Activated B cell treated with CpG ODN at 0.5 μM for 24 hours (primary cell): ENCODE measurements at places on chromosomes 12 and 14.

DNA sequence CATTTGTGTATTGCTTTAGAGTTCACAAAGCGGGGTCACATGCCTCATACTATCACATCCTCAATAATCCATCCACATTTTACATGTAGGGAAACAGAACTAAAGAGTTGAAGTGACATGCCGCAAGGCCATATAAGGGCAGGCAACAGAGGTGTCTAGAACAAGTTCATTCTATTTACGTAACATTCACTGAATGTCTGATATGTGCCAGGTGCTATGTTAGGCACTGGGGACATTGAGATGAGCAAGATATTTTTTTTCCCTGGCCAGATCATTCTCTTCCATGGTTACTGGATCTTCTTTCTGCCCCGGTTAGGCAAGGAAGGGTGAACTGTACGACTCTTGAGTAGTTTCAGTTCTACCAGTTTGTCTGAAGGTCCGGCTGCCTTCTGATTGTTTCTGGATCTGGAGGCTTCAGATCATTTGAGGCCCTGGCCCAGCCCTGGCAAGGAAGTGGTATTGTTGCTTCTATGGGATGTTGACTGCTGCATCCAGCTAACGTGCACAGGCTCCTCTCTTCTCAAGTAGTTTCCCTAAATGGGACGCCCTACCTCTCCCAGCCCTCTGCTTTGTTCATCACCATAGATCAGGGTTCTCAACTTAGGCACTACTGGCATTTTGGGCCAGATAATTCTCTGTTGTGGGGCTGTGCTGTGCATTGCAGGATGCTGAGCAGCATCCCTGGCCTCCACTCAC is 12.1 kb downstream of the GPATCH2L start:
- no peak for DNase-seq

- no peak for DNase-seq
Measured at GRCh38 chr14:31949709-31950108, 127.4 kb upstream of the ARHGAP5 start.

GRCh38 chr12:42886160-42886559 is 296.6 kb upstream of the PRICKLE1 start:
- no peak for DNase-seq

- no peak for DNase-seq
Measured at GRCh38 chr14:98997526-98998205, 274.3 kb downstream of the BCL11B start.

- no peak for DNase-seq
Measured at GRCh38 chr14:23364164-23365035, 572 bp downstream of the EFS start.

DNA sequence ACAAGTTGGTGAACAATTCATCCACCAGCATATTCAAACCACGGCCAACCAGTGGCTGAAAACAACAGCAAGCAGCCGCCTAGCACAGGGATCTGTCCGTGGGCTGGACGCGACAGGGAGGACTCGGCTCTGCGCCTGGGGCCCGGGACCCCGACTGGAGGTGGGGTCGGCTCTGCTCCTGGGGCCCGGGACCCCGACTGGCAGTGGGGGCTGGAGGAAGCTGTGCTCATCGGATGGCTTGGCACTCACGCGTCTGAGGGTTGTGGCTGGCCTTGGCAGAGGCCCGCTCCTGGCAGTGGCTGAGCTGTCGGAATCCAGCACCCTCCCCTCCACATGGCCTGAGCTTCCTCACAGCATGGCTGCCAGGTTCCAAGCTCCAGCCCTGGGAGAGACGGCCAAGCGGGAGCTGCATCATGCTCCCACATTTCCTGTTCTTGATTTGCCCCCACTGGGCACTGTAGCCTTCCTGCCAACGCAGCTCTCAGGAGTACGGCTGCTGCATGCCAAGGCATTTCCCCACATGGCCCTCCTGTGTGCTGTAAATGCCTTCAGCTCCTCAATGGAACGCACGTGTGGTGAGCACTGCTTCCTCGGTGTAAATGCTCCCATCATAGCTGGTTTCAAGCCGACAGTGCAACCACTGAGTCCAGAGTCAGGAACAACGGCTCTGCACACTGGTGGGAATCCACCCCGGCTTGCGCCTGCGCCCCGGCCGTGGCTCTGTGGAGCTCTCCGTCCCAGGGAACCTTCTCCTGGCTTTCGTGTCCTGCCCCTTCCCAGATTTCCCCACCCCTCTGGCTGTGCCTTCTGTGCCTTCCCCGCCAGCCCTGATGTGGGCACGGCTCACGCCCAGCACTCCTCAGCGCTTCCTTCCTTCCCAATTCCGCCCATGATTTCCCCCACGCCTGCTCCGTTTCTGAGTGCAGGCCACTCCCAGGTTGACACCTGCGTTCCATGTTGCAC is 7.3 kb upstream of the GALNT9 start:
- DNase-seq: no peak

- no peak for DNase-seq
Measured at GRCh38 chr12:57418255-57418654, 12.6 kb downstream of the R3HDM2 start.

- no peak for DNase-seq
Measured at GRCh38 chr12:63814146-63814772, 30.2 kb upstream of the SRGAP1 start.

- DNase-seq: no peak
Measured at GRCh38 chr14:81737938-81738337, 204.3 kb upstream of the SEL1L start.

DNA sequence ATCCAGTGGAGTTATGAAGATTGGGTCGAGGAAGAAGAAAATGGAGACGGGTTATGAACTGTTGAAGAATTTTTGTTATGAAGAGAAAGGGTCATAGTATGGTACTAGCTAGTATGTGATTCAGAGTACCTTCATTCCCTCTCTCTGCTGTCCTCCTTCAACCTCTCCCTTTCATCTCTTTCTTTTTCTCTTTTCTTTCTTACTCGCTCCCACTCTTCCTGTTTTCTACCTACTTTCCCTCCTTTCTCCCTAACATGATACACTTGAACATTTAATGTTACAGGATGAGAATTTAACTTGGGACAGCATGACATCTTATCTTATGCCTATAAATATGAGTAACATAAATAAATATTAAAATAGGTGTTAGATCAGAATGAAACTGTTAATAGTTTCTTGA is 112.9 kb downstream of the CCDC91 start:
- DNase-seq: no peak

GRCh38 chr14:65156568-65157366 is 54.5 kb upstream of the MAX start:
- no peak for DNase-seq

GRCh38 chr12:128316078-128316477 is 49.1 kb downstream of the TMEM132C start:
- no peak for DNase-seq

- no peak for DNase-seq
Measured at GRCh38 chr12:52275686-52276085, 1.2 kb downstream of the KRT86 start.

GRCh38 chr14:97415907-97416306 is 618.7 kb downstream of the VRK1 start:
- DNase-seq: no peak

DNA sequence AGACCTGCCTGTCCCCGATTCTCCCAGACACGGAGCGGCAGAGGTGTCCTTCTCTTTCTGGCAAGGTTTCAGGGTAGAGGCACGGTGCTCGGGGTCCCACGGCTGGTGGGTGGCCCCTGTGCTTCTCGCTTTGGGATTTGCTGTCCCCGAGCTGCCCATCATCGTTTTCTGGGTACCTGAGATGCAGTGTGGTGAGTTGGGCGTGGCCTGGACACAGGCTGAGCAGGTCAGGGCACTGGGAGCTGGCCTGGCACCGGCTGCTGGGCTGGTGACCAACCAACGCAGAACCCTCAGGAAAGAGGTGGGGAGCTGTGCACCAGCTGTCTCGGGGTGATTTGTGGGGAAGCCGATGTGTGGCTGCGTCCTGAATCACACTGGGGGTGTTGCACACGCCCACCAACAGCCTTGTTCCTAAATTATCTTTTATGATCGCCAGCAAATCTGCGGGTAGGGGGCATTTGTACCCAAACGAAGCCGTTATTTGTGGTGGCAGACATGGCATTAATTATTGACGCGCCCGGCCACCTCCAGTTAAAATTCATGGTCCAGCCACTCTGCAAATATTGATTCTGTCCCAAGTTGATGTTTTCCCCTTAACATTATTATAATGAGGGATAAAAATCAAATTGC is 61.0 kb downstream of the KIF26A start:
- no peak for DNase-seq

GRCh38 chr14:72594099-72594901 is 299.6 kb downstream of the DPF3 start:
- no peak for DNase-seq

- no peak for DNase-seq
Measured at GRCh38 chr12:16833376-16834015, 227.5 kb upstream of the LMO3 start.

- no peak for DNase-seq
Measured at GRCh38 chr12:2490831-2491230, 303.9 kb upstream of the FKBP4 start.

DNA sequence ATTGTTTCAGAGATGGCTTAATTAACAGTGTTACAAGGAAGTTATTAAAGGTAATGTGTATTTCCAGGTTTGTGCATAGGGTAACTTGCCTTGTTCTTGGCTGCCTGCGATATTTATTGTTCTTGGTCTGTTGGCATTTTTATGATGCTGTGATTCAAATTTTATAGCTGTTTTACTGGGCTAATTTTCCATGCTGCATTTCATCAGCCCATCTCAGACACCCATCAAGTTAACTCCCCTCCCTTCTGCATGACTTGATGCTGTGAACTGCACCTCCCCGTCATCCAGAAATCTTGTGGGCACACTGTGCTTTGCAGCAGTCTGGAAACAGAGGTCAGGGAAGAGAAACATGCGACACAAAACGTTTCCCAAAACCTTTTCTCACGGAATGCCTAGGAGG is 1049.2 kb downstream of the AACS start:
- DNase-seq: no peak

- no peak for DNase-seq
Measured at GRCh38 chr12:23424685-23425084, 524.8 kb downstream of the SOX5 start.

GRCh38 chr12:4148418-4149056 is 125.0 kb upstream of the CCND2 start:
- peak; percentile 80 for DNase-seq

- no peak for DNase-seq
Measured at GRCh38 chr14:101477648-101478047, 83.6 kb upstream of the DIO3 start.

- no peak for DNase-seq
Measured at GRCh38 chr12:52214421-52214802, 18.6 kb upstream of the KRT7 start.

- no peak for DNase-seq
Measured at GRCh38 chr12:10033783-10034545, 3.5 kb downstream of the CLEC9A start.

DNA sequence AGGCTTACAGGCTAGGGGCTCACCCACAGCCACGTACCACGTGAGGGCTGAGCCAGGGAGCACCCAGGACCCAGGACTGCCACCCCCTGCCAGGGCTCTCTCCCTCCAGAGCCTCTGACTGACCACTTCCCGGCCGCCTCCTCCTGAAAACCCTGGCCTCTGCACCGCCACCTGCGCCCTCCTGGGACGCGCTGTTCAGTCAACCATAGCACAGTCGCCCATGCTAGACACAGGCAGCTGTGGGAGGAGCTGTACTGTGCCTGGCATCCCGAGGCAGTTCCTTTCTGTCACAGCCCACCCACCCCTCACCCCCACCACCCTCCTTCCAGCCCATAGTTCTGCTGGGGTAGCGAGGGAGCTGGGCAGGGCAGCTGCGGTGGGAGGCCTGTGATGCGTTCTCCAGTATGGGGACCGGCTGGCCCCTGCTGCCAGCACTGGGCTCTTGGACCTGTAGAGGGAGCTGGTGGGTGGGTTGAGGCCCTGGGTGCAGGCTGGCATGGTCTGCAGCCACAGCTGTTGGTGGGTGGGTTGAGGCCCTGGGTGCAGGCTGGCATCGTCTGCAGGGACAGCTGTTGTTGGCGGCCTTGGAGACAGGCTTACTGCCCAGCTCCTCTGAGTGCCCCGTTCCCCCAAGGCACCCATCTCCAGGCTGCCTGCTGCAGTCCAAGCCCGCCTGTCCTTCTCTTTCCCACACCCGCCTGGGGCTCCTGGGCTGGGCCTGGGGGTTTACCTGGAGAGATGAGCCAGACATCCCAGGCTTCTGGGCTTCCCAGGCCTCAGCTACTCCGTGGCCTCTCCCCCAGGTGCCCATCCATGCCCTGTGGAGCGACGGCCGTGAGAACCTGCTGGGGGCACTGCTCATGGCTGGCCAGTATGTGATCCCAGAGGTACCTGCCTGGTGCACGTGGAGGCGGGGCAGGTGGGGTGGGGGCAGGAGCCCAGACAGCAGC is 11.5 kb downstream of the ASPG start:
- DNase-seq: no peak

DNA sequence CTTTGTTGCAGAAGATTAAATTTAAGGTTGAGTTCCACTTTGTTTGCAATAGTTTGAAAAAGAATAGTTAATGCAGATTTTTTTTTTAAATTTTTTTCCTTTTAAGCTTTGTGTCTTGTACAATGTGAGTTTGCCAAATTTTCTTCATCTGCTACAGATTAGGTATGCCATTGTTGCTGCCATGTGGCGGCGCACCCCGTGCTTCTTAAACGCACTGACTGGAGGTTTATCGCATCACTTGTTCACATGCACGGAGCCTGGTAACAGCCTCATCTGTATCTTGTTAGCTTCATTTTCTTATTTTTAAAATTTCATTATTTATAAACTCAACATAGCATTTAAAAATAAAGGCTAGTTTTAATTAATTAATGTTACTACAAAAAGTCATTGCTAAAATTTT is 43.5 kb downstream of the ETNK1 start:
- DNase-seq: no peak

GRCh38 chr14:99478128-99478527 is 2.5 kb downstream of the SETD3 start:
- DNase-seq: no peak

DNA sequence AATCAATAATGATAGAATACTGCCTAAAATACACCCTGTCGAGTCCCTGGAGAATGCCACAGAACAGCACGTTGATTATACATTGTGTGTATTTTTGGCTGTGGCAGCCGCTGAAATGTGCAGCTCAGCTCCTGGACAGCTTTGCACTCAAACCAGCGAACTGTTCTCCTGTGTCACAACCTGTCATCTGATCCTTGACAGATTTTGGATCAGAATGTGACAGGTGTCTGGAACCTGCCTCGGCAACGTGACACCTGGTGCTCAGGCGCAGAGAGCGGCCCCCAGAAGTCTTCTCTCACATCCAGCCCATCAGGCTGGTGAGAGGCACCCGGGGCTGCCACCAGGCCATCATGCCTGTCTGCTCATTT is 19.3 kb downstream of the MVK start:
- no peak for DNase-seq

DNA sequence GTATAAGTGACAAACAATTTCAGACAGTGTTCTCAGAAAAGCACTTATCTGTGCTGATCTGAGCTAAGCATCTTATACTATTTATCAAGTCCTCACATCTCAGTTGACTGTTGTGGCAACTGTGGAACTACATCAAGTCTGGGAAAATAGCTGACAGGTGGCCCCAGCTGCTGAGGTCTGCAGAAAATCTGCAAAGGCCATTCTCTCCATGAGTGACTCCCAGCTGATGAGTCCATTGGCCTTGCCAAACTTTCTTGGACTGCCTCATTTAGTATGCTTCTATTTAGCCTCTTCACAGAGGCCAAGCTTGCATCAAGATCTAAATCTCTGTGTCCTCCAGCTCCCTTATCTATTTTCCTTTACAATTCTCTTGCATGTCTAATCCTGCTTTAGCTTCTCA is 174.5 kb upstream of the RBM19 start:
- DNase-seq: no peak
